ENCODE measurements at places on chromosomes 12 and 14.

- no peak for DNase-seq
Measured at GRCh38 chr14:99598774-99599173, 5.2 kb downstream of the CCDC85C start.

DNA sequence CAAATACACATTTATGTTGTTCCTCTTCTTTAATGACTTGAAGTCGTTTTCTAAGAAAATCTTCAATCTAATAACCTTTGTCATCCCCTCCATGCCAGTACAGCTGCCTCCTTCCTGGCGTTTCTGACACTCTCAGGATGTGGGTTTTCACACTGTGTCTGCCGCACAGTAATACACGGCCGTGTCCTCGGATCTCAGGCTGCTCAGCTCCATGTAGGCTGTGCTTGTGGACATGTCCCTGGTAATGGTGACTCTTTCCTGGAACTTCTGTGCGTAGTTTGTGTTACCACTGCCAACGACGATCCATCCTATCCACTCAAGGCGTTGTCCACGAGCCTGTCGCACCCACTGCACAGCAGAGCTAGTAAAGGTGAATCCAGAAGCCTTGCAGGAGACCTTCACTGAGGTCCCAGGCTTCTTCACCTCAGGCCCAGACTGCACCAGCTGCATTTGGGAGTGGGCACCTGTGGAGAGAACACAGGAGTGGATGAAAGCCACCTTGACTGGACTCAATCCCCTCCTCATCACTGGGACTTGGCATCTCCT lies 1095.9 kb downstream of the TMEM121 start:
- DNase-seq, result no peak

DNA sequence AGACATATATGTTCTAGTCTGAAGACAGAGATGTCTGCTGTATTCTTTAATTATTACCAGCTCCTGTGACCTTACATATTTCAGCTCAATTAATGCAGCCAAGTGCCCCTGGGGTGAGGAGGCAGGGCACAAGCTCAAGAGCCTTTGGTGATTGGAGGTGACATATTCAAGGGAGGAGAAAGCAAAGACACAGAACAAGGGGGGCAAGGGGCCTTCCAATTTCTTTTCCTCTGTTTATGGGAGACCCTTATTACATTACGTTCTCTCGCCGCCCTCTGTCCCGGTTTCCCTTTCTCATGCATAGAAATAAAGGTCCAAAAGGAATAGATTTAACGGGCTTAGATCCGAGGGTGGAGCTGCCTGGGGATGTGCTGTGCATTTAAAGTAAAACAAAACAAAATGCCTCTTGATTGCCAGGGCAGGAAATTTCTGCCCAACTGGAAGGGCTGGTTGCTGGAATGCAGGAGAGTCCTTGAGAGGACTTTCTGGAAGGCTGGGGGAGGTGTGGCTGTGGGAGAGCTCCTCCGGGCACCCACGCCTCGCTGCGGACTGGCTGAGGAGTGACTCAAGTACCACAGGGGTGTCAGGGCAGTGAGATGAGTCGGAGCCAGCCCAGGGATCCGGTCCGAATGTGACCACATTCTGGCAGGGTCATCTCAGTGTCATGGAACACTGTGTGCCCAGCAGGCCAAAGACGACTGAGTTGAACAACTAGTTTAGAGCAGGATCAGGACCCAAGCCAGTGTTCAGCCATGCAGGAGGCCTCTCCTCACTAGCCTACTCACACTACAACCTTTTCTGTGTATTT lies 32.1 kb upstream of the GSG1 start:
- no peak for DNase-seq

- no peak for DNase-seq
Measured at GRCh38 chr12:100857971-100858370, 63.4 kb downstream of the ANO4 start.

GRCh38 chr12:2963154-2963759 lies 4.1 kb downstream of the TEAD4 start:
- no peak for DNase-seq

GRCh38 chr12:46554460-46554859 lies 181.9 kb upstream of the SLC38A2 start:
- no peak for DNase-seq

- no peak for DNase-seq
Measured at GRCh38 chr12:50215033-50215432, 47.9 kb upstream of the CERS5 start.

GRCh38 chr14:77046721-77047120 lies 18.2 kb upstream of the IRF2BPL start:
- DNase-seq, result no peak

- DNase-seq, result peak; percentile 2
Measured at GRCh38 chr12:120944645-120945217, 33.6 kb upstream of the HNF1A start.

DNA sequence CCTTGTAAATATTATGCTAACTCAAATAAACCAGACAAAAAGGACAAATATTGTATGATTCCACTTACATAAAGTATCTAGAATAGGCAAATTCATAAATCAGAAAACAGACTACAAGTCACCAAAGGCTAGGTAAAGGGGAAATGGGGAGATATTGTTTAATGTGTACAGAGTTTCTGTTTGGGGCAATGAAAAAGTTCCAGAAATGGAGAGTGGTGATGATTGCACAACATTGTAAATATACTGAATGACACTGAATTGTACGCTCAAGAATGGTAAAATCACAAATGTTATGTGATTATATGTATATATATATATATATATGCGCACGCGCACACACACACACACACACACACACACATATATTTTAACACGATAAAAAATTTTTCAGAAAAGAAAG lies 182.5 kb downstream of the SLC2A13 start:
- DNase-seq, result no peak

- no peak for DNase-seq
Measured at GRCh38 chr14:76564471-76565422, 188.8 kb downstream of the ESRRB start.

DNA sequence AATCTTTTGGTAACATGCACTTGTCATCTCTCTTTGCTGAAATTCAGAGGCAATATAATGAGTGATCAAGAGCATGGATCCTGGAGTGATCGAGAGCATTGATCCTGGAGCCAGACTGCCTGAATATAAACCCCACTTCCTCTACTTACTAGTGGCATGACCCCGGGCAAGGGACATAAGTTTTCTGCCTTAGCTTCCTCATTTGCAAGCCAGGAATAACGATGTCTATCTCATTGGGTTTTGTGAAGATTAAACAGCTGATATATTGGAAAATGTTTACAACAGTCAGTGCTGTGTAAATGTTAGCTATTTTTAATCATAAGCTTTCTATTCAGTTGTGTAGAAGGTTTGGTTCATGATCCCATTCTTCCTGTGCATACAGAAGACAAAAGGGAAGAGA lies 2.4 kb upstream of the CSRNP2 start:
- DNase-seq, result peak; percentile 38
